ENCODE measurements at places on chromosomes 5 and 9.

DNA sequence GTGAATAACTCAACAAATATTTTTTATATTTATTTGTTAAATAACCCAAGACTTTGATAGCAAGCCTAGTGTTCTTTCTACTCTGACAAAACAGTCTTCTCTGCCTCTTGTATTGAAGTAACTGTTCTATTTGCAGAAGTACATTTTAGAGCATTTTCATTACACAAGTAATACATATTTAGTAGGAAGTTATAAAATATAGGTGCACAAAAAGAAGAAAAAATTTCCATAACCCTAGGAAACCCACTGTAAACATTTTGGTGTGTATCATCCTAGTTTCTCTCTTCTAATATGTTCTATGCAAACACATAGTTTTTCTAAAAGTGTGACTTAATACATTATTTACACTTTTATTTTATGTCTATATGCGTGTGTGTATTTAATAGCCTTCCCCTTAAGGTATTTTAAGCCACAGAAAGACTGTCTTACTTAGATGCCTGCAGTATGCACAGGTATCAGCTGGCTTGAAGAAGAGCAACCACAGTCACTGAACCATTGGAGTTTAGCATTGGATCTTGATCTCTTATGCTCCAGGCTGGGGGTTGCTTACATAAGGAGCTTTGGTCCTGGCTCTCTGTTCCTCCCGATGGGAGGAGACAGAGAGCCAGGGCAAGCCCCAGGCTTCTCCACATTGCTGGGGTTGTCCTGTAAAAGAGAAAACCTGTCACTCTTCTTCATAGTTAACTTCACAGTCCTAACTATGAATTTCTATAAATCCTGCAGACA lies 3.8 kb downstream of the SELENOP start:
- no peak for DNase-seq

- DNase-seq: no peak
Measured at GRCh38 chr5:156477196-156477595, 150.2 kb downstream of the SGCD start.

- no peak for DNase-seq
Measured at GRCh38 chr9:137416563-137417151, 6.3 kb downstream of the EXD3 start.

DNA sequence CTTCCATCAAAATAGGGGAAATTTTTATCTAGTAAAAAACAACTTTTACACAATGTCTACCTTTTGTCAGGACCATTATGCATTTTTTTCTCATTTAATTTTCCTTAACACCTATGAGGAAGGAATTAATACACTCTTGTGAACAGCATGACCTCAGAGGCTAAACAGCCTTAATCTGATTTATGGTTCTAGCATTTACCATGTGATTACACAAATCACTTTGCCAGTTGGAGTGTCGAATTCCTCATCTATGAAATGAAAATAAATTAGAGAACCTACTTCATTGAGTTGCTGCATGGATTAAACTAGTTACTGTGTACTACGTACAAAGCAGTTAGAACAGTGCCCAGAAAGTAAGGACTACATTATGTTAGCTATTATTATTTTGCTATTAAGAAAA lies 187.7 kb upstream of the MPDZ start:
- no peak for DNase-seq

DNA sequence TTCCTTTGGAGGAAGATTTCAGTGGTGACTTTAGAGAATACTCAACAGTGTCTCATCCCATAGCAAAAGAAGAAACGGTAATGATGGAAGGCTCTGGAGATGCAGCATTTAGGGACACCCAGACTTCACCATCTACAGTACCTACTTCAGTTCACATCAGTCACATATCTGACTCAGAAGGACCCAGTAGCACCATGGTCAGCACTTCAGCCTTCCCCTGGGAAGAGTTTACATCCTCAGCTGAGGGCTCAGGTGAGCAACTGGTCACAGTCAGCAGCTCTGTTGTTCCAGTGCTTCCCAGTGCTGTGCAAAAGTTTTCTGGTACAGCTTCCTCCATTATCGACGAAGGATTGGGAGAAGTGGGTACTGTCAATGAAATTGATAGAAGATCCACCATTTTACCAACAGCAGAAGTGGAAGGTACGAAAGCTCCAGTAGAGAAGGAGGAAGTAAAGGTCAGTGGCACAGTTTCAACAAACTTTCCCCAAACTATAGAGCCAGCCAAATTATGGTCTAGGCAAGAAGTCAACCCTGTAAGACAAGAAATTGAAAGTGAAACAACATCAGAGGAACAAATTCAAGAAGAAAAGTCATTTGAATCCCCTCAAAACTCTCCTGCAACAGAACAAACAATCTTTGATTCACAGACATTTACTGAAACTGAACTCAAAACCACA lies 67.4 kb downstream of the VCAN start:
- DNase-seq: no peak

- DNase-seq: no peak
Measured at GRCh38 chr5:129884322-129884721, 19.9 kb upstream of the CHSY3 start.

GRCh38 chr5:113274836-113275414 lies 159.9 kb downstream of the TSSK1B start:
- no peak for DNase-seq

GRCh38 chr9:127755061-127756060 lies 20.3 kb upstream of the TOR2A start:
- DNase-seq: no peak

GRCh38 chr9:28264368-28264767 lies 691.1 kb upstream of the C9orf72 start:
- no peak for DNase-seq

- no peak for DNase-seq
Measured at GRCh38 chr5:17223367-17224185, 6.1 kb downstream of the BASP1 start.

GRCh38 chr5:33513462-33514185 lies 72.9 kb downstream of the TARS1 start:
- no peak for DNase-seq

DNA sequence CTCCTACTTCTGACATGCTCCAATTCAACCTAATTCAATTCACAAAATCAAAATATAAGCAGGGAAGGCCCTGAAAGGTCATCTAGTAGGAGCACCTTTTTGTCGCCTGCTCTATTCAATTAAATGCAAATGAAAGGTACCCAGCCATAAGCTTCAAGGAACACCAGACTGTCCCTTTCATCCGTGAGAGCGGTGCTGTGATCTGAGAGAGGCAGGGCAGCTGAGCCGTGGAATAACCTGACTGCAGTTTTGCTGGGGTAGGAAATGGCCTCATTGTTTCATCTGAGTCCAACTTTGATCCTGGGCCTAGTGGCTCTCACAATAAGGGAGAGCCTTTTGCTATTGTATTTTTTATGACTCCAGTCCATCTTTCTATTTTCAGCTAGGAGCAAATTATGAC lies 39.8 kb upstream of the GLRA1 start:
- DNase-seq: no peak

- DNase-seq: no peak
Measured at GRCh38 chr5:143552680-143553079, 149.2 kb upstream of the NR3C1 start.

- no peak for DNase-seq
Measured at GRCh38 chr5:152956943-152957613, 533.4 kb upstream of the GRIA1 start.

DNA sequence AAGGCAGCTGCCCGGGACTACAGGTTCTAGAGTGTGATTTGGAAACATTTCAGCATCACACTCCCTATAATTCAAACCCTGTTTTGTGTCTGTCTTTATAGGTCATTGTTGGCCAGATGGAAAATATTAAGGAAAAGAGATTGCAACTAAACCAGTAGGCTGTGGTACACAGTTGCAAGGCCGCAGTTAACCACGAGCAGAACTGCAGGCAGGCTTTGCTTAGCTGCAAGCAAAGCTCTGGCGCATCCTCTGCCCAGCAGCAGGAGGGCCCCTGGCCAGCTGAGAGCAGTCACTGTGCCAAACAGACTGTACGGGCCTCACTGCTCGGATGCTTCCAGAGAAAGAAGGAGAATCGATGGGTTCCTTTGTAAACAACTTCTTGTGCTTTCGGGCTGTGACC lies 204.5 kb downstream of the DENND1A start:
- DNase-seq: no peak

GRCh38 chr5:75461679-75462078 lies 49.8 kb downstream of the CERT1 start:
- no peak for DNase-seq

DNA sequence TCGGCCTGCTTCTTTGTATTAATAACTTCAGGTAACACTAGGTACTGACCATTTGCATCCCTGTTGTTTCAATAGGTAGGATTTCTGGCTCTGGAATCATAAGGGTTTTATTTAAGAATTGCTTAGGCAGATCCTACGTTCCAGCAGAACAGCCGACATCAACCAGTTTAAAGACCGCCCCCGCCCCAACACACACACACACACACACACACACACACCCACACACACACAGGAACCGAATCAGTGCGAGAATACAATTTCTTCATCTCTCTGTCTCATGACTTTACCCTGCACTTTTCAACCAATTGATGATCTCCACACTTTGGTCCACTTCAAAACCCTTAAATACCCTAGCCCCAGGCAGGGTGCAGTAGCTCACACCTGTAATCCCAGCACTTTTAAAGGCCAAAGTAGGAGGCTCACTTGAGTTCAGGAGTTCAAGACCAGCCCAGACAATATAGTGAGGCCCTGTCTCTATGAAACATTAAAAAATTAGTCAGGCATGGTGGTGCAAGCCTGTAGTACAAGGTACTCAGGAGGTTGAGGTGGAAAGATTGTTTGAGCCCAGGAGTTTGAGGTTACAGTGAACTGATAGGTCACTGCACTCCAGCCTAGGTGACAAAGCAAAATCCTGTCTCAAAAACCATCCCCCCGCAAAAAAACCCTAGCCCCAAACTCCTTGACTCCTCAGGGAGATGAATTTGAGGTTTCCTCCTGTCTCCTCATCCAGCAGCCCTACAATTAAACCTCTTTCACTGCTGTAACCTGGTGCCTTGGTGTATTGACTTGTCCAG lies 2.7 kb upstream of the MTMR12 start:
- DNase-seq: no peak

GRCh38 chr9:129176701-129177442 lies 1.2 kb downstream of the IER5L start:
- no peak for DNase-seq

GRCh38 chr5:146867996-146868708 lies 10.4 kb downstream of the PPP2R2B start:
- no peak for DNase-seq

GRCh38 chr9:3510796-3511195 lies 15.0 kb downstream of the RFX3 start:
- DNase-seq: no peak

GRCh38 chr5:45521067-45521466 lies 175.1 kb downstream of the HCN1 start:
- DNase-seq: no peak

- no peak for DNase-seq
Measured at GRCh38 chr9:94056442-94056974, 27.8 kb upstream of the PTPDC1 start.

DNA sequence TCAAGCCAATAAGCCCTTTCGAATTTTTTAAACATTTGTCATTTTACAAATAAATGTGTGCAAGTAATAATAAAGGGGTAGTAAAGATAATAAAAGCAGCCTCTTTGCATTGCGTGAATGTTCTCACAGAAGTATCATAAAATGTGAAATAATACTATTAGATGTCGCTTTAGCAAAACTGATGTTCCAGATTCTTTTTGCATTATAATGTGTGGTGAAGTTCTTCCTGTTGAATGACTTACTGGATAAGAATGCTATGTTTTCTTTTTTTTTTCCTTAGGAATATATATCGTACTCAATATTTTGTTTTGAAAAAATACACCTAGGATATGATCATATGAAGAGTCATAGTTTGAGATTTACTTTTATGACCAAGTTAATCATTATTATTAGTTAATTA lies 85.2 kb upstream of the CDH12 start:
- DNase-seq: no peak

DNA sequence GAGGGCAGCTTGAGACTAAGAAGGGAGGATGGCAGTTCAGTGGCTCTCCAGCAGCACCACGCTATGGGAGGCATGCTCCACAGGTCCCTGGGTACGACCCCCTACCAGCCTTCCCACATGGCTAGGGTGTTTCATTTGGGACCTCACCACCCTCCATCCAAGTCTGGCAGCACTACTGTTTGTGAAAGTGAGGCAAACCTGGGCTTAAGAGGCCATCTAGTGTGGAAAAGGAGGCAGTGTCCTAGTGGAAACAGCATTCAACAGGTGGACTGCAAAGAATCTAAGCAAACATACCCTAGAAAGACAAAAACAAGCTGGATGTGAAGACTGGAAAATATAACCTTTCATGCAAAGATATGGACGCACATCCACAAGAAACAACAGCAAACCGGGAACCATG lies 4.8 kb upstream of the C5orf47 start:
- no peak for DNase-seq

GRCh38 chr5:112419164-112419985 lies at the start of gene EPB41L4A:
EPB41L4A (minus strand) TSS chr5:112419277; CDS start chr5:112419039, 238 bp downstream.
- DNase-seq: no peak

- DNase-seq: no peak
Measured at GRCh38 chr5:10838038-10838437, 77.0 kb upstream of the DAP start.

DNA sequence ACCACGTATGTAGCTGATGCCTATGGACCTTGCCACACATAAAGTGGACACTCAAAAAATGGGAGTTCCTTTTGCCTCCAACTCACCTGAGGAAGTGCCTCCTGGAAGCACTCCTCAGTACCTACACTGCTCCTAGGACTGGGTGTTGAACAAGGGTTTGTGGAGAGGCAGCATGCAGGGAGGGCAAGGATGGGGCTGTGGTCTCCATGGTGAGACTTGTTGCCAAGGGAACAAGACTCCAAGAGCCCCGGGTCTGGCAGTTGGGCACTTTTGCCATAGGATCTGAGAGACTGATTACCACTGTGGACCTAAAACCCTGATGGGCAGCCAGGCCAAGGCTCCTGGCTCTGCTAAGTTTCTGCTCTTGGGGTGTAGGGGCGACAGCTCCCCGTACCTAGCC lies 6.9 kb upstream of the NR5A1 start:
- no peak for DNase-seq

- DNase-seq: no peak
Measured at GRCh38 chr5:16521521-16522483, 56.2 kb upstream of the ZNF622 start.

DNA sequence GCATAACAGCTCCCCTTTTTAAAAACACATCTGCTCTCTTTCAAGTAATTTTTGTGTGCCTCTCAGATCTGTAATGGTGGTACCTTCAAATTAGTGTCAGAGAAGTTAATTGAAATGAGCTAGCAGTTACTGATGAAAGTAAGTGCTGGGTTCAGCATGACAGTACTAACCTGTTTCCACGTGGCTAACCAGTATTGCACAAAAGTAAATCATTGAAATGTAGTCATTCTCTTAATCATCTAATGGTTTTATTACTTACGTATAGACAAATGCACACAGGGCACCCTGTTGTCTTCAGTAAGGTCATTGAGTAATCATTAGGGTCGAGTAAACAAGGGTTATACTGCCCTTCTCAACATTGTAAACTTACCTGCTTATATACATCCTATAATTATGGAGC lies 157.8 kb upstream of the PRR16 start:
- no peak for DNase-seq

- DNase-seq: no peak
Measured at GRCh38 chr5:87302061-87302460, 34.4 kb downstream of the RASA1 start.

- no peak for DNase-seq
Measured at GRCh38 chr5:159414021-159414420, 83.7 kb upstream of the IL12B start.
